ENCODE measurements at places on chromosomes 3 and 15. TPM values are rescaled to one million over a fixed set of nuclear protein-coding genes. Genes with fewer than 3 reads are reported as not detected.
A peak's percentile ranks its signal among the peaks of the same experiment; 100 is the strongest.

DNA sequence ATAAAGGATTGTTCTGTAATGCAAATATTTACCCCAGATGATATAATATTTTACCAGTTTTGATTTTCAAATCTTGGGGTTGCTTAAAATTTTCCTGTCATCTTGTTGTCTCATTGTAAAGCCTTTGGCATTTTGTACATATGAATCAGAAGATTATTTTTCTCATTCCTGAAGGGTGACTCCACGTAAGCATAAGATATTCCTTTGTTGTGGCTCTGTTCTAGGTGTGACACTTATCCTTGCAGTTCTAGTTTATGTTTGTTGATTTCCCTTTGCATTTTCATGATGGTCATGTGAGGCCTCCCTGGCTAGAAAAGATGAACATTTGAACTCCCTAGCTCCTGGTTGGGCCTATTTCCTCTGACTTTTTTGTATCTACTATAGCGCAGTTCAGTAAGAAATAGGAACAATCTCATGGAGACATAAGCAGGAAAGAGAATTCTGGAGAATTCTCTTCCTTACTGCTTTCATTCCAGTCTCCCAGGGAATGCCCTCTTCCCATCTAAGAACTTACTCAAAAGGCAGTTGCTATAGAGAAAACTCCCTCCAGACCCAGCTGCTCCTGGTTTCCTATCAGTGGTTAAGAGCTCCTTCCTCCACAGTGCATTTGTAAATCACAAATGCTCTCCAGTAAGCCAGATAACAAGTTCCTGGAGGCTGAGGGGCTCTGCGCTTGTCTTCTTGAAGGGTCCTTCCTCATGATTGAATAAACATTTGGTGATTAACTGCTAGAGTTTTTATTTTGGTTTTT lies 124.7 kb downstream of the WNT5A start:
- no peaks in the 10 kb centered on the region for H3K36me3 ChIP-seq
- H3K4me3 ChIP-seq, result no peak overlapping the region
- H3K27me3 ChIP-seq, result no peaks in the 10 kb centered on the region

DNA sequence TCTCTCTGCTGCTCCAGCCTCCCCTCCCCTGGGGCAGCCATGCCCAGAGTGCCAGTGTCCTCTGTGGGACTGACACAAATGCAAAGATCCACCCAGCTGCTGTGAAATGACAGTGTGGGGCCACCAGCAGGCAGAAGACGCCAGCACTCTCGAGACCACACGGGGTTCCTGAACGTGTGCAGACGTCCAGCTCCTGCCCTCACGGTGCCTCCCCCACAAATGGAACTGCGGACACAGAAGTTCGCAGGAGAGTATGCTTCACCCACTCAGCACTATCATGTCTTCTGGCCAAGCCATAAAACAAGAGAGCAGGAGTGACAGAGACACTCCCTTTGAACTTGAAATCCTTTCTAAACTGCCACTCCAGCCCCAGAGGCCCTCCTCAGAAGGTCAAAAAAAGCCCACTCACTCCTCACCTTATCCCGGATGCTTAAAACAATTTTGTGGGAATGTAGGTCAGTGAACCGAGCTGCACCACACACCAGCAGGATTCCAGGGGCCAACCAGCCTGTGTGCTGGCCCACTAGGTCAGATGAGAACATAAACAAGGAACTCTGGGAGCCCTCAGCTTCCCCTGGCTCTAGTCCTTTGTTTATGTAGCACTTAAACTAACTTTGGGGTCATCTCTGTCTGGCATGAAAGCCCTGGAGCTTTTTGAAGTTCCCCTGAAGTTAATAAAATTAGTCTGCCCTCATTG lies 112.6 kb downstream of the DNAJB8 start:
- peaks cover 6% of the 10 kb centered on the region for H3K36me3 ChIP-seq
- no peak for DNase-seq
- H3K27ac ChIP-seq, result peak overlapping the region; percentile 65
- no peak overlapping the region for H3K4me3 ChIP-seq
- no peaks in the 10 kb centered on the region for H3K27me3 ChIP-seq
- H3K4me1 ChIP-seq, result peaks cover 24% of the 10 kb centered on the region

- no peak for DNase-seq
- no peaks in the 10 kb centered on the region for H3K4me1 ChIP-seq
- H3K36me3 ChIP-seq, result no peaks in the 10 kb centered on the region
- H3K27me3 ChIP-seq, result no peaks in the 10 kb centered on the region
Measured at GRCh38 chr15:81491414-81492096, 117.5 kb upstream of the TMC3 start.

DNA sequence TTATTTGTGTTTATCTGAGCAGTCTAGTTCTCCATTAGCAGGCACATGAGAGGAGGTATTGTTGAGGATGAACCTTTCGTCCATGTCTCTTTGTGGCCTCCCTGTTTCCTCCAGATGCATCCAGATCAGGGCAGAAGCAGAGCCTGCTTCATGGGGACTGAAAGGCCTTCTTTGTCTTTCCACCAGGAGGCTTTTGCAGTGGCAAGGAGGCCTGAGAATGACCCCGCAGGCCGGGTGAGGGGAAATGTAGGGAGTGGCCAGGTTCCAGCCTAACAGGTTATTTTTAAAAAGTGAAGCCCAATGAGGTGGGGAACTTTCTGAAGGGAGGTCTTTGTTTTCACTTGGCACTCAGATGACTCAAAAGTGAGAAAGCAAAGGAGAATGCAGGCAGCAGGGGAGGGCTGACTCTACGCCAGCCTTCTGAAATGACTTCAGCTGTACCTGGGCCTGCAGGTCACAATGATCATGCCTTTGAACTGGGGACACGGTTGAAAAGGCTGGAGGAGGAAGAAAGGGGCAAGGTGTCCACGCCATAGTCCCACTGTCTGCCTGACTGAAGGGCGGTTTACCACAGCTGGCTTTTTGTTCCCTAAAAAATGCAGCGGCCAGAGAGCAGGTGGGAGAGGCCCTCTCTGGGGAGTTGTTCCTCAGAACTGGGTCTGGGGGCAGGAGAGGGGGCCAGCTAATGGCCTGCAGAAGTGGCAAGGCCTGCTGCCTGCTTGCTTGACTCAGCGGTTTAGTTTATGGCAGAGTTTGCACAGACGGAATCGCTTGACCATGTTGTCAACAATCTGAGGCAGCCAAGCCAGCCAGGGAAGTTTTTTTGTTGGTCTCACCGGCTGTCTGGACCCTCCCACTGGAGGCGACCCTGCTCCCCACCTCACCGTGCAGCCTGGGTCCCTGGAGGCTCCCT lies 28.7 kb downstream of the CMTM7 start:
- no peaks in the 10 kb centered on the region for H3K36me3 ChIP-seq
- no peak overlapping the region for H3K4me3 ChIP-seq
- no peaks in the 10 kb centered on the region for H3K27me3 ChIP-seq
- no peak for DNase-seq

- peaks cover 5% of the 10 kb centered on the region for H3K4me1 ChIP-seq
- no peak overlapping the region for H3K4me3 ChIP-seq
- H3K27ac ChIP-seq, result no peak overlapping the region
- peaks cover 100% of the 10 kb centered on the region for H3K27me3 ChIP-seq
- no peaks in the 10 kb centered on the region for H3K36me3 ChIP-seq
Measured at GRCh38 chr3:181705086-181705480, 6.6 kb upstream of the SOX2 start.

GRCh38 chr3:127106456-127106855 lies 86.5 kb upstream of the PRR23E start:
- no peaks in the 10 kb centered on the region for H3K27me3 ChIP-seq
- H3K4me1 ChIP-seq, result no peaks in the 10 kb centered on the region
- no peaks in the 10 kb centered on the region for H3K36me3 ChIP-seq
- no peak overlapping the region for H3K4me3 ChIP-seq
- H3K27ac ChIP-seq, result no peak overlapping the region
- DNase-seq, result no peak

GRCh38 chr15:94844538-94845389 lies 613.4 kb downstream of the MCTP2 start:
- H3K4me3 ChIP-seq, result peak overlapping the region; percentile 40
- peak; percentile 17 for DNase-seq
- no peaks in the 10 kb centered on the region for H3K27me3 ChIP-seq

GRCh38 chr3:172279974-172280373 lies 168.3 kb downstream of the GHSR start:
- DNase-seq, result no peak
- H3K4me1 ChIP-seq, result peaks cover 58% of the 10 kb centered on the region
- H3K27ac ChIP-seq, result no peak overlapping the region
- H3K27me3 ChIP-seq, result no peaks in the 10 kb centered on the region
- no peaks in the 10 kb centered on the region for H3K36me3 ChIP-seq
- H3K4me3 ChIP-seq, result no peak overlapping the region

DNA sequence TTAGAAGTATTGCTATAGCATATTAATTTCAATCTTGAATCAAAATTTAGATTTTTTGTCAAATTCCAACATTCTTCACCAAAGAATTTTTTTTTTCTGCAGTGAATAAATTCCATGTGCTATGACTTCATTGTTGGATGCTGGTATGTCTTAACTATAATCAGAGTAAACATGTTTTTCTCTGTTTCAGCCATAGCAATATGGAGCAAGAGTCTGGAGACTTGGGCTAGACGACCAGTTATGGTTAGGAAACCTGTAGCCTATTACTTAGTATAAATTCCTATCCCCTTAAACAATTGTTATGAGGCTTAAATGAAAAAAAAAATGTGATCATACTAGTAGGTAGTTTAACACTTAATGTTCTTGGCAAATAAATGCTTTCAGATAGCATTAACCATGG lies 431.9 kb upstream of the FRG2C start:
- no peak overlapping the region for H3K27ac ChIP-seq
- no peak overlapping the region for H3K4me3 ChIP-seq
- H3K27me3 ChIP-seq, result no peaks in the 10 kb centered on the region
- DNase-seq, result no peak
- no peaks in the 10 kb centered on the region for H3K36me3 ChIP-seq

DNA sequence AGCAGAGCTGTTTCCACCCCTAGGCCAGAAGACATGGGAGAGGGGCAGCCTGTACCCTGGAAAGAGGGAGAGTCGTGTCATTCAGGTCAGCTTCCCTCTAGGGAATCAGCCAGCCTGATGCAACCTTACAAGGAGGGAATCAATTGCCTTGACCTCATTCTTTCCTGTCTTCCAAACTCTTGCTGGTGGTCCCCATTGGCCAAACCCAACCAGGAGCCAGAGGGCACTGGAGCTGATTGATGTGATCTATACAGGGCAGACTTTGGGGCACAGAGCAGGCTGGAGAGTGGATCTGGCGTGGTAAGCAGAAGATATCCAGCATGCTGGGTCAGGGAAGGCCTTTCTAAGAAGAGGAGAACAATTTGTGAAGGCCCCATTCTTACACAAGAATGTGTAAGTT lies 19.1 kb upstream of the MAGEF1 start:
- DNase-seq, result no peak
- no peaks in the 10 kb centered on the region for H3K4me1 ChIP-seq
- H3K27me3 ChIP-seq, result no peaks in the 10 kb centered on the region
- H3K27ac ChIP-seq, result no peak overlapping the region
- H3K4me3 ChIP-seq, result no peak overlapping the region

DNA sequence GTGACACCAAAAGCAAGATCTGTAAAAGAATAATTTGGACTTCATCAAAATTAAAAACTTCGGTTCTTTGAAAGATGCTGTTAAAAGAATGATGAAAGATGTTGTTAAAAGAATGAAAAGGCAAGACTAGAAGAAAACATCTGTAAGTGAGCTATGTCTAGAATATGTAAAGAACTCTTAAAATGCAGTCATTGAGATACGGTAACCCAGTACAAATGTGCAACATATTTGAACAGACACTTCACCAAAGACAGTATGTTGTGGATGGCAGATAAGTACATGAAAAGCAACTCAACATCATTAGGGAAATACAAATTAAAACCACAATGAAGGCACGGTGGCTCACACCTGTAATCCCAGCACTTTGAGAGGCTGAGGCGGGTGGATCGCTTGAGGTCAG lies 139.5 kb downstream of the LRIG1 start:
- no peak overlapping the region for H3K27ac ChIP-seq
- H3K4me1 ChIP-seq, result peaks cover 13% of the 10 kb centered on the region
- no peaks in the 10 kb centered on the region for H3K36me3 ChIP-seq
- H3K4me3 ChIP-seq, result no peak overlapping the region
- no peaks in the 10 kb centered on the region for H3K27me3 ChIP-seq

GRCh38 chr15:89130201-89130600 lies 41.9 kb downstream of the ABHD2 start:
- H3K27ac ChIP-seq, result peak overlapping the region; percentile 77
- no peak for DNase-seq
- H3K4me1 ChIP-seq, result peaks cover 70% of the 10 kb centered on the region
- H3K4me3 ChIP-seq, result no peak overlapping the region
- no peaks in the 10 kb centered on the region for H3K27me3 ChIP-seq

DNA sequence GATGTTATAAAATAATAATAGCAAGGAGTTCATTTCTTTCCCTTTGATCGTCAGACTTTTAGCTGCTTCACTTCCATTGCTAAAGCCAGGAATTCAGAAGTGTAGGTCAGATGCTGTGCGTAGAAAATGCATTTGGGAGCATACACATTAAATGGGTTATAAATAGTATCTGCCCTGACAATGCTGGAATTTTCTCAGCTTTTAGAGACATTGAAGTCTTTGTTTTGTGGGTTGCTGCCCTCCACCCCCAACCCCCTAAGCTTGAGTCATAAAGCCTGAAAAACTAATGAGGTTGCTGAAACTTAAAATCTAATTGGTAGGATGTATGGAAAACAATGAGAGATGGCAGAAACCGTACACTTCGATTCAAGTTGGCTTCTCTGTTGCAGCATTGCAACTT lies 81.9 kb downstream of the MITF start:
- H3K4me3 ChIP-seq, result no peak overlapping the region
- H3K36me3 ChIP-seq, result no peaks in the 10 kb centered on the region
- H3K27ac ChIP-seq, result no peak overlapping the region
- H3K27me3 ChIP-seq, result no peaks in the 10 kb centered on the region
- DNase-seq, result no peak
- H3K4me1 ChIP-seq, result peaks cover 59% of the 10 kb centered on the region

DNA sequence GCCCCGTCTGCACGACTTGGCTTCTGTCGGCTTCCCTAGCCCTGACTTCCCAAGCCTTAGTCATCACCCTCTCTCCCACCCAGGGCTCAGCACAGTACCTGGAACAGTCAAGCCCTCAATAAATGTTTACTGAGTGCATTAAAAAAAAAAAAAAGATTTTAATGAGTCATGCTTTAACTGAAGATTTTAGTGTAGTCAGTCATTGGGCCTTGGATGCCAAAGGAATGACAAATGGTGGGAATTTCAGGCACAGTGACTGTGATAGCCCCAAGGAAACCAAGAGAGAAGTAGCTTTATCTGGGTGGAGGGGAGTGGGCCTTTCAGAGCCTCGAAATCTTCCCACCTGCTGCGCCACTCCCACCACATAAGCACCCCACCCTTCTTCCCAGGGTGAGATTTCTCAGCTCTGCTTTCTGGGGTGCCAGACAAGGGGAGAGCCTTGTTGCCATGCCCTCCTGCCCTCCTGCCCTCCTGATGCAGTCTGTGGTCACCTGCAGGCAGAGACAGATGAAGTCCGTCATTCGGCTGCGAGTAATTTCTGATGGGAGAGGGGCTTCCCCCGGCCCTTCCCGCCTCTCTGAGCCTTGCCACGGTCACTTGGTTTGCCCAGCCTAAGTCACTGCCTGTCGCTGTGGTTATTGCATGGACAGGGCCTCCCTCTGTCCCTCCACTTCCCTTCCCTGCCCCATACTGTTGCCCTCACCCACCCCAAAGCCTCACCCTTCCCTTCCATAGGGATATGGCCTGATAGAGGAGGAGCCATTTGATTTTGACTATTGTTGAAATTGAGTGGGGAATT lies 41.8 kb downstream of the SMAD3 start:
- DNase-seq, result peak; percentile 86
- H3K4me1 ChIP-seq, result peaks cover 90% of the 10 kb centered on the region
- no peaks in the 10 kb centered on the region for H3K36me3 ChIP-seq
- H3K27me3 ChIP-seq, result no peaks in the 10 kb centered on the region

The CLDN16 gene
- total RNA-seq, result not detected

The SKOR1 gene
- total RNA-seq, result 0.36 TPM

The RASGRF1 gene
- total RNA-seq, result not detected

The TMF1 gene
- total RNA-seq, result 27.0 TPM

The MOBP gene
- not detected for total RNA-seq

The TGM5 gene
- total RNA-seq, result not detected

The ZBBX gene
- total RNA-seq, result not detected

The LNP1 gene
- 3.7 TPM for total RNA-seq

The HEG1 gene
- 18.3 TPM for total RNA-seq

The COL7A1 gene
- 0.95 TPM for total RNA-seq
